Endothelial cell of umbilical vein (primary cell): ENCODE measurements at places on chromosomes 6 and 20. TPM values are rescaled to one million over a fixed set of nuclear protein-coding genes. Genes with fewer than 3 reads are reported as not detected.

Gene TAB2
- total RNA-seq = 34.2 and 37.4 TPM in 2 replicates

Gene HLA-DMB
- total RNA-seq = 0.39 TPM in 1 of 2 replicates, not detected in the other

- DNase-seq = no peak
These were observed 180.7 kb downstream of the BTBD3 start for GRCh38 chr20:12098421-12098820.

Gene PPP1R3G
- 0.07 and 0.09 TPM in 2 replicates for total RNA-seq

DNA sequence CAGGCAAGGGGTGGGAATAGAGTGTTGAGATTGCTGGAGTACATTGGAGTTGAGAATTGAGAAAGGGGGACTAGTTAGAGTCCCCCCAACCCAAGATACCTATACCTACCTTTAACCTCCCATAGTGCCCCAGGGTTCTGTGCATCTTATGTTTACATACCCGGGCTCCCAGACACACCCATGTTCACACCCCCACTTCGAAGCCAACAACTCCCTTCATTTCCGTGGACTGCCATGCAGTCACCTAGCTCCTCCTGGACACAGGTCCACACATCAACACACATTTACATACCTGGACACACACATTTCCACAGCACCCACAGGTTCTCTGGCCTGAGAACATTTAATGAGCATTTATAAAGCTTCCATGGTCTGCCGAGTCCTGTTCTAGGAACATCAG lies 5.1 kb downstream of the TMEM63B start:
- DNase-seq = no peak

GRCh38 chr6:138311268-138311667 lies 66.4 kb upstream of the SMIM28 start:
- DNase-seq = no peak
